ENCODE measurements at places on chromosomes 3 and 15. TPM values are rescaled to one million over a fixed set of nuclear protein-coding genes. Genes with fewer than 3 reads are reported as not detected.

MKRN3 gene
- polyA plus RNA-seq = not detected

TMC3 gene
- not detected for polyA plus RNA-seq

CACNA1D gene
- polyA plus RNA-seq = 0.85 TPM

ZNF80 gene
- not detected for polyA plus RNA-seq

ACTC1 gene
- 6.0 TPM for polyA plus RNA-seq

CXCR6 gene
- 0.31 TPM for polyA plus RNA-seq

LEKR1 gene
- polyA plus RNA-seq = 0.31 TPM

ASB14 gene
- not detected for polyA plus RNA-seq

ACOX2 gene
- 15.6 TPM for polyA plus RNA-seq

ZNF710 gene
- 15.6 TPM for polyA plus RNA-seq

GPR62 gene
- 0.25 TPM for polyA plus RNA-seq

BTLA gene
- not detected for polyA plus RNA-seq

FMN1 gene
- polyA plus RNA-seq = 1.7 TPM

MLF1 gene
- 18.6 TPM for polyA plus RNA-seq

RASL12 gene
- 12.2 TPM for polyA plus RNA-seq

ADGRG7 gene
- not detected for polyA plus RNA-seq

PAK2 gene
- 13.5 TPM for polyA plus RNA-seq

ATP13A3 gene
- polyA plus RNA-seq = 11.6 TPM

ST3GAL6 gene
- 5.8 TPM for polyA plus RNA-seq

KBTBD8 gene
- polyA plus RNA-seq = 0.76 TPM

CALML4 gene
- polyA plus RNA-seq = 12.1 TPM

DUOX2 gene
- 21.1 TPM for polyA plus RNA-seq

MYLK gene
- 68.0 TPM for polyA plus RNA-seq

SERPINI1 gene
- polyA plus RNA-seq = 6.2 TPM

MCF2L2 gene
- polyA plus RNA-seq = 0.46 TPM

ANKRD34C gene
- not detected for polyA plus RNA-seq
